ENCODE measurements at places on chromosomes 3 and 15. TPM values are rescaled to one million over a fixed set of nuclear protein-coding genes. Genes with fewer than 3 reads are reported as not detected.
A peak's percentile ranks its signal among the peaks of the same experiment; 100 is the strongest.

Gene WDR76
- total RNA-seq: 108 TPM

Gene ECE2
- total RNA-seq: not detected

Gene PLIN1
- 0.88 TPM for total RNA-seq

Gene UBXN7
- 89.6 TPM for total RNA-seq

Gene GHSR
- not detected for total RNA-seq

Gene BMF
- 23.7 TPM for total RNA-seq

Gene GPR156
- not detected for total RNA-seq

Gene PIK3CA
- total RNA-seq: 19.2 TPM

Gene IQCH
- total RNA-seq: 3.7 TPM

Gene RLBP1
- not detected for total RNA-seq

Gene OCA2
- total RNA-seq: not detected

Gene KPNA1
- total RNA-seq: 54.3 TPM

Gene AQR
- 33.9 TPM for total RNA-seq

Gene ST3GAL6
- total RNA-seq: 0.07 TPM

Gene MESP1
- total RNA-seq: 4.5 TPM

Gene SOX2
- not detected for total RNA-seq

Gene SI
- not detected for total RNA-seq

Gene APBA2
- total RNA-seq: 9.8 TPM

Gene TGM5
- not detected for total RNA-seq

- no peak for DNase-seq
These were observed 99.6 kb downstream of the PGPEP1L start for GRCh38 chr15:98907927-98908471.

DNA sequence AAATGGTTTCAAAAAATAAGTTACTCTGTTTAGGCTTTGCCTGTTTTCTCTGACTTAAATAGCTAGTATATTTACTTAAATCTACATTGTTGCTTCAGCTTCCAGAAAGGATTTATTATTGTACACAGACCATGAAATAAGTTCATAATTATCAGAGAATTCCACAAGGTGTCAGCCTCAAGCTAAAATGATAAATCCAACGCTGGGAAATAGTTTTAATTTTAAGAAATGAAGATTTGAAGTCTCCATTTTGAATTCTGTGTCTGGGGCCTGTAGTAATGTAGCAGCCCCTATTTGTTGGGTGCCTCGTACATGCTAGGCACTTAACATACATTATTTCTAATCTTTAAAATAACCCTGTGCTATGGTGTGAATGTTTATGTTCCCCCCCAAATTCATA is 92.6 kb upstream of the KCNMB2 start:
- DNase-seq: no peak

DNA sequence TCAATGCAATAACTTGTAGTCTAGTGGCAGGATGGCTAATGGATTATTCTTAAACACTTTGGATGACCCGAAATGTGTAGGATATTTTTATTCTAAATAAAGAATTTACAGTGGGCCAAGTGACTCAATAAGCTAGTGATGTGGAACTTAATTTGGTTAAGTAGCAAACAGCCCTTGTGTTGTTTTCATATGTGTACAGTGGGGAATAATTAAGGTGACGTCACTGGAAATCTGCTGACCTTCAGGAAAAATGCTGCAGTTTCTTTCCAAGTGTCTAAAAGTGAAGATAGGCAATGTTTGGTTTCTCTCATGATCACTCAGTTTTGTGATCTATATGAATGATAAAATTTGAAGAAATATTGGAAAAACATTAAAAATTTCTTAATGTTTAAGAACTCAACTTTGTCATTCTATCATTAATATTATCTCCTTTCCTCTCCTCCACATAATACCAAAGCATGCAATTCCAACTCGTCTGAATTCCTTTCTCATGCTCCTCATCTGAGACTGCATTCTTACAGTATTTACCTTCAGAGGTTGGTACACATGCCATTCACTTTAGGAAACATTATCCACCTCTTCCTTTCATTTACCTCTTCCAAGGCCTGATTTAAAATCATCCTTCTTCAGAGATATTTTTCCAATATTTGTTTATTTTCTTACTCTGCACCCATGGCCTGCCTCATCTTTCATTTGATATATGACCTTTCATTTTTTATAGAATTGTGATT is 414.6 kb upstream of the ARPP21 start:
- DNase-seq: no peak

- no peak for DNase-seq
These were observed 2.2 kb upstream of the INTS14 start for GRCh38 chr15:65612949-65613744.

DNA sequence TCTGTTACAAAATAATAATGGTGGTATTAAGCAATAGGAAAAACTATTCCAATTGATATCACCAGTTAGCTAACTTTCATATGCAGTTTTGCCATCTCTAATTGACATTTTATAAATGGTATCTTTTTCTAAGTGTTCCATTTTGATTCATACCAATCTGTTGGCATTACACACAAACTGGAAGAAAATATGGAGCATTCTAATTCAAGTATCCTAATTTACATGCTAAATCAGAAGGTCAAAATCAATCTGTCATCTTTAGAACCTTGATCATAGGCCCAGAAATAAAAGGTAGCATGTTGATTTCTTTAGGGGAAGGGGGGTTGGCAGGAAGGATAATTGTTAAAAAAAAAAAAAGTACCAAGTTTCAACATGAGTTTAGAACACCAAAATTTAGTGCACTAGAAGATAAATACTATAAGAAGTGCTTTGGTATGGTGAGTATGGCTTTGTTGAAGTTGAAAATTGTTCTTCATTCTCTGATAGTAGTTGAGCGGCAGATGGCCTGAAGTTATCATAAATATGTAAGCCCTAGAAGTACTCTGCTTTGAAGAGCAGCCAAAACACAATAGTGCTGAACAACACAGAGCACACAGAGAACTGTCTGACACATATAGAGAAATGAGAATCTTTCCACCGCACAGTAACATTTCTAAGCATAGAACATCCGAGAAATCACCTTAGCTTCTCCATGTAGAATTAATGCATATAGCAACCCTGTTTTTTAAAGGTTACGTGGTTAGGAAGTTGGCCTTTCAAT is 130.1 kb downstream of the TAFA4 start:
- DNase-seq: no peak

DNA sequence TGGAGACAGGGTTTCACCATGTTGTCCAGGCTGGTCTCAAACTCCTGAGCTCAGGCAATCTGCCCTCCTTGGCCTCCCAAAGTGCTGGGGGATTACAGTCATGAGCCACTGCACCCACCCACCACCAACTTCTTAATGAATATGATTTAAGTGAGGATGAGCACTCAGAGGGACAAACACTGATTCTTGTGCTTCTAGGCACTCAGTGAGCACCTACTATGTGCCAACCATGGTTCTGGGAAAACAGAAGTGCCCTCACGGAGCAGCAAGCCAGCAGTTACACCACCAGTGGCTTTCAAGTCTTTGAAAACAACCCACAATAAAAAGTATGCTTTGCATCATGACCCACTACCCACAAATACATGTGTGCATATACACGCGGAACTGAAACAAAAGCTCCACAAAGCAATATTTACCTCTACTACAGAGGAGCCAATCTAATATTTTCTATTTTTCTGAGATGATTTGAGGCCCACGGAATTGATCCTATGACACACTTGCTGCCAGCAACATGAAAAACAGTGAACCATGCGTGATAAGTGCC is 91.9 kb downstream of the MEGF11 start:
- no peak for DNase-seq

DNA sequence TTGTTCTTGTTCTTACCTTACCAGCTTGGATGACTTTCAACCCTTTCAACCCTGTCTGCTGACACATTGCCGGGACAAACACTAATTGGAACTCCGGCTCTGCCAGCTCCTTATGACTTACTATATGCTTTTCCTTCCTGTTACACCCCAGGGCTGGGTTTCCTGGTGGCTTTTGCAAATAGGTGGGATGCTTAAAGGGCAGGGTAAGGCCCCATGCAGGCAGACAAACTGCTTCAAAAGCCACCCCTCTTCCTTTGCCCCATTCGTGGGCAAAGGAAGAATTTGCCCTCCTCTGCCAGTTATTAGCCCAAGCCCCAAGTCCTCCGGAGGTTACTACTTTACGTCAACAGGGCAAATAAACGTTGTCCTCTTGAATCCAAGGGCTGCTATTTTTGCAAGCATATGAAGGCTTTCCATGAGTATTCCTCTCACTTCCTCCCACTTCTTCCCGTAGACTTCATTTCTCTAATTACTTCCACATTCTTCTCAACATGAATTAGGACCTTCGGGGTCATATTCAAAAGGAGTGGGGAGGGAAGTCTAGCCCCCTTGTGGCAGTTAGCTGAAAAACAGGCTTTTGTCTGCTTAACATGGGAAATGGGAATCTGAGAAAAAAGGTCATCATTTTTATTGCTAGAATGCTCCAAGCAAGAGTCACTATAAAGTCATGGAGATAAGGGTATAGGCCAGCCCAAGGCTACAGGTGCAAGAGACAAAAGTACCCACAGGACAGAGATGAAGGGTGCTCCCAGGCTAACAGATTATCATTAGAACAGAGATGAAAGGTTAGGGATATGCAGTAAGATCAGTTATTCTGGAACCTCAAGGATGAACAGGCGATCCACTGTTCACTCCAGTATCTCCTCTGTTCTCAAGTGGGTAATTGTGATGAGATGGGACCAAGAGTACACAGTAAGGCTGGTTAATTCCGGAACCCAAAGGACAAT is 56.3 kb upstream of the FSTL1 start:
- peak; percentile 6 for DNase-seq

GRCh38 chr3:124553178-124553577 is 177.1 kb upstream of the UMPS start:
- no peak for DNase-seq

- DNase-seq: no peak
These were observed 22.9 kb upstream of the PLXNA1 start for GRCh38 chr3:126959921-126960603.

GRCh38 chr15:40960151-40960885 is 7.0 kb downstream of the CHAC1 start:
- DNase-seq: no peak

- DNase-seq: peak; percentile 39
These were observed 133.4 kb downstream of the TPRA1 start for GRCh38 chr3:127457094-127457475.

DNA sequence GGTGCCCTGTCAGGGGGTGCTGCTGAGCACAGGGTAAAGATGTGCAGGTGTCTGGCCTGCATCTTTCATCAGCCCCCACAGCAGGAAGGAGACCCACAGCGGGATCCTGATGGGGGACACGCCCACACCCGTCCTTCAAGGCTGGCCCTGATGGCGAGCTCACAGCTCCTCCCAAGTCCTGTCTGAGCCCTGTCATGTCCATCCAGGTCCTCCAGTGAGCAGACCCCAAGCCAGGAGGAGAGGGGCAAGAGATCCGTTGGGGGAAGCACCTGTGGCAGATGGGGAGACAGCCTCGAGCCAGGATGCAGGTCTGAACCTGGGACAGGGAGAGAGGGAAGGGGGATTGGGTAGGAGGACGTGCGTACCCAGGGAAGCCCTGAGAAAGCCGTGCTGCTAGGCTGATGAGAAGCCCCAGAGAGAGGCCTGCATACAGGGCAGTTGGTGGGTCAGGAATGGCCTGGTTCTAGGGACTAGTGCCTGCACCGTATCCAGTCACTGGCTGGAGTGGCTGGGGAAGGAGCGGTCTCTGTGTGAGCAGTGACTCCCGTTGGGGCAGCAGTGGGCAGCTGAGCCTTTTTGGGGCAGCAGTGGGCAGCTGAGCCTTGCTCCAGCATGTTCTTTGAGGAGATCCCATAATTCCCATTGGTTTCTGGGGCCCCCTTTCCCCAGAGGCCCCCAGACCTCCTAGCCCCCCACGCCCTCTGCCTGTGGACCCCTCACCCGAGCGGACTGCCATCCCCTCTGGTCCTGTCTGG is 133.3 kb upstream of the MEF2A start:
- no peak for DNase-seq

GRCh38 chr3:193149998-193150397 is 91.0 kb upstream of the PLAAT1 start:
- DNase-seq: no peak

GRCh38 chr3:188747489-188747888 is 424.3 kb upstream of the TPRG1 start:
- DNase-seq: no peak

- DNase-seq: no peak
These were observed 14.4 kb upstream of the C3orf80 start for GRCh38 chr3:160210799-160211221.

- no peak for DNase-seq
These were observed 35.8 kb downstream of the ABI3BP start for GRCh38 chr3:100957261-100957986.

DNA sequence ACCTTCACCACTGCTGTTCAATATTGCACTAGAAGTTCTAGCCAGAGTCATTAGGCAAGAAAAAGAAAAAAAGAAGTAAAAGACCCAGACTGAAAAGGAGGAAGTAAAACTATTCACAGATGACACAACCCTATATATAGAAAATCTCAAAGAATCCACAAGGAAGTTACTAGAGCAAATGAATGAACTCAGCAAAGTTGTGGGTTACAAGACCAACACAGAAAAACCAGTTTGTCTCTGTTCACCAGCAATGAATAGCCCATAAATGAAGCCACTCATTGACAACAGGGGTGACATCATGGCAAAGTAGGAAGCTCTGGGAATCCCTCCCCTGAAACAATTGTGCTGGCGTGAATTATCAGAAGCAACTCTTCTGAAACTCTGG is 4.6 kb downstream of the CFAP100 start:
- no peak for DNase-seq

GRCh38 chr15:63389902-63390670 is 8.4 kb upstream of the CA12 start:
- DNase-seq: no peak

GRCh38 chr3:127091376-127091775 is 101.6 kb upstream of the PRR23E start:
- no peak for DNase-seq

GRCh38 chr3:42094128-42094527 is 3.0 kb downstream of the TRAK1 start:
- no peak for DNase-seq
